ENCODE measurements at places on chromosomes 12 and 14.

GRCh38 chr12:18439541-18439940, 178.2 kb downstream of the PIK3C2G start:
- DNase-seq, result peak; percentile 31

- peak; percentile 79 for DNase-seq
Measured at GRCh38 chr12:65823513-65824375, 539 bp upstream of the HMGA2 start.

DNA sequence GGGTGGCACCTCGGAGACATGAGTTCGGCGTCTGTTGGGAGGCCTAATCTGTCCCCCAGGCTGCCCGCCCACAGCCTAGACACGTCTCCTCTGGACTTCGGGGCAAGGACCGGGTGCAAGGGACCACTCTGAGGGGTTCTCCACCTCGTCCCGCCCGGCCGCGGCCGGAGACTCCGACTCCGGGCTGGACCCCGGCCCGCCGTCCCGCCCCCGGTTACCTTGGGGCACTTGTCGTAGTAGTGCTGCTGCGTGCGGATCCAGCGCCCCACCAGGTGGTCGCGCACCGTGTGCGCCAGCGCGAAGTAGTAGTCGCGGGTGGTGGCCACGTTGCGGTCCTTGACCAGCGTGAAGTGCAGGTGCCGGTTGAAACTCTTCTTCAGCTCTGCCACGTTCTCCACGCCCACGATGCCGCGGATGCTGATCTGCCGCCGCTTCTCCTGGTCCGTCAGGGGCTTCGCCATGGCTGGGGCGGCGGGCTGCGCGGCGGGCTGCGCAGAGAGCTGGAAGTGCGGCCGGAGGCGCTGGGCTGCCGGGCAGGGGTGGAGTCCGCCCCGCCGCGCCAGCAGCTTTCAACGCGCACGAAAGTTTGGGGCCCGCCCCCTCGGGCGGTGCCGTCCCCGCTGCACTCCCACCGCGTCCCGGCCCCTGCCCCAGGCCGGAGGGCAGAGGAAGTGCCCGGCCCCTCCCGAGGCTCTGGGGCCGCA, at the start of gene PYGL:
Gene PYGL, minus strand, starts transcription at position 541 of the 704 bp plus-strand sequence. Its CDS starts 80 bp downstream, at position 461.
- DNase-seq, result peak; percentile 81

GRCh38 chr12:4286228-4286627, 12.7 kb downstream of the CCND2 start:
- DNase-seq, result no peak

Measured in EL (cell line).